ENCODE measurements at places on chromosomes 7 and 10.

- DNase-seq = peak; percentile 62
Measured at GRCh38 chr7:24573554-24574338, 494 bp downstream of the PALS2 start.

DNA sequence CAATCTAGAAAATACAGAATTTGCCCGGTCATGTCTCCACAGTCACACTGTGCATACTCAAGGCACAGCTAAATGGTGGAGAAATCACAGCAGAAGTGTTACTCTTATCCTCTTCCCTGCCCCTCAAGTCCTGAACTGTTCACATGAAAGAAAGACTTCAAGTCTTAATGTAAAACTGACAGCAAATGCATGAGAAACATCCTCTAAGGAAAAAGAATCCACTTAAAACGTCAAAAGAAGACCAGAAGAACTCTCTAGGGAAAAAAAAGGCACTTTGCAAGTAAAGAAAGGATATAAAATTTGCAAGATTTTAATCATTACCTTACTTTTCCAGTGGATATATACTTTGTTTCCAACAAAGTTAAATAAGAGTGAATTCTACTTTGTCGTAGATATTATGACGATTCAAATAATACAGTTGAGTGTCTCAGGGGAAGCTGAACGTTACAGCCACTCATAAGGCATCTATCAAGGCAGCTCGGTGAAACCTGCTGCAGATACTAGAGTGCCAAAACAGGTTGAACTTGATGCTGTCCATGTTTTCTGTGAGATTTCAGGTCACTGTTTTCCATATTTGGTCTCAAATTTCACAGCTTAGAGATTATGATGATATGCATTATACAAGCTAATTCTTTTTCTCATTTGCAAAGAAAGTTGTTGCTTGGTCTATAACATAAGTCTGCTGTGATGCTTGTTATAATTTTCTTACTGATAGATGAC, 155.0 kb downstream of the CTTNBP2 start:
- no peak for DNase-seq

- DNase-seq = no peak
Measured at GRCh38 chr7:38070718-38071117, 107.3 kb upstream of the STARD3NL start.

GRCh38 chr7:36278620-36279172, 111.0 kb upstream of the ANLN start:
- no peak for DNase-seq

DNA sequence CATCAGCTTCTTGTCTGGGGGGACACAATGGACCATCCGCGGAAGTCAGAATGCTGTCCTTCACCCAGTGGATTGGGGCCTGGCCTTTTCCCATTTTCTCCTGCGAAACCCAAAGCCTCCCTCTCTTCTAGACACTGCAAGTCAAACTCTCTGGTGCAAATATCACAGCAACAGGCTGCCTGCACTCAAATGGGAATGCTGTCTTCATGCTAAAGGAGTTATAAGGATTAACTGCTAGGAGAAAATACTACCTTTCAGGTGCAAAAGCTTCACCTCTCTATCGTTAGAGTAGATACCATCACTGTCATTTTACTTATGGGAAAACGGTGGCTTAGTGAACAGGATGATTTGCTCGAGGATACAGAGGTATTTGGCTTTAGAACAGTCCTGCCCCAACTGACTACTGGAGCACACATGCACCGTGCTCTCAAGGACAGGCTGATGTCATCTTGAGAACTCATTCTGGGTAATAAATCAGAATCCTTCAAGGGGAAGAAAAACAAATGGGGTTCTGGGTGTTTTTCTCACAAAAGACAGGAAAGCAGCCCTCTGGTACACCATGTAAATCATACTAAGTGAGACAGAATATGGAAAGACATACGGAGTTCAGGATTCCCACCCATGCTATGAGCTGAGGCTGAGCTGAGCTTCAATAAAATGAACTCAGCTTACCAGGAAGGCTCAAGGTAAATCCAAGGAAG, 100.9 kb downstream of the SAMD9 start:
- no peak for DNase-seq

- DNase-seq = peak; percentile 21
Measured at GRCh38 chr10:102835007-102835482, 2.2 kb downstream of the CYP17A1 start.

- no peak for DNase-seq
Measured at GRCh38 chr10:66777665-66778064, 148.2 kb upstream of the LRRTM3 start.

GRCh38 chr7:135706038-135706742, 21.8 kb downstream of the SLC13A4 start:
- DNase-seq = no peak

GRCh38 chr10:36336315-36336714, 694.2 kb upstream of the FZD8 start:
- DNase-seq = no peak

- no peak for DNase-seq
Measured at GRCh38 chr10:88802523-88803285, at the start of gene LIPM. Gene LIPM, plus strand, starts transcription at chr10:88802730. Its CDS starts 167 bp downstream, at chr10:88802897.

GRCh38 chr10:53808677-53809372, 992.2 kb downstream of the PCDH15 start:
- DNase-seq = no peak

GRCh38 chr7:75639886-75640190, 98.9 kb downstream of the HIP1 start:
- DNase-seq = peak; percentile 8

DNA sequence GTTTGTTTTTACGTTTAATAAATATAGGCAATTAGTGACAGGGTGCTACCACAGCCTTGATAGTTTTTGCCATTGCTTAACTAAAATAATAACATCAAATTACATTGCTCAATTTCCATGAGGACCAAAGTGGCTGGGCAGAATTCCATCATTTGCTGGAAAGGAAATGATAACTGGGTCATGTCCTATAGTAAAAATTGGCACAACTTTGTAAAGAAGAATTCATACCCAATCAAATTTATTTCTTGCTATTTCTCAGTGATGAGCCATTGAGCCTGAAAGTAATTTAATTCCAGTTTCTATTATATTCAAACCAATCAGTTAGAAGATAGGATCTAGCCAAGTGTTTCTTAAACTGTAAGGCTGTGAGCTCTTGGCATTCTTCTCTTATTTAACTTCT, 102.2 kb upstream of the CTTNBP2 start:
- no peak for DNase-seq

GRCh38 chr10:67612577-67613537, 83.1 kb downstream of the CTNNA3 start:
- DNase-seq = no peak

- no peak for DNase-seq
Measured at GRCh38 chr10:133028158-133028557, 59.6 kb upstream of the ADGRA1 start.

- no peak for DNase-seq
Measured at GRCh38 chr7:134444961-134445315, 14.0 kb downstream of the AKR1B1 start.

GRCh38 chr7:99331002-99331401, 5.3 kb downstream of the ARPC1A start:
- DNase-seq = no peak

DNA sequence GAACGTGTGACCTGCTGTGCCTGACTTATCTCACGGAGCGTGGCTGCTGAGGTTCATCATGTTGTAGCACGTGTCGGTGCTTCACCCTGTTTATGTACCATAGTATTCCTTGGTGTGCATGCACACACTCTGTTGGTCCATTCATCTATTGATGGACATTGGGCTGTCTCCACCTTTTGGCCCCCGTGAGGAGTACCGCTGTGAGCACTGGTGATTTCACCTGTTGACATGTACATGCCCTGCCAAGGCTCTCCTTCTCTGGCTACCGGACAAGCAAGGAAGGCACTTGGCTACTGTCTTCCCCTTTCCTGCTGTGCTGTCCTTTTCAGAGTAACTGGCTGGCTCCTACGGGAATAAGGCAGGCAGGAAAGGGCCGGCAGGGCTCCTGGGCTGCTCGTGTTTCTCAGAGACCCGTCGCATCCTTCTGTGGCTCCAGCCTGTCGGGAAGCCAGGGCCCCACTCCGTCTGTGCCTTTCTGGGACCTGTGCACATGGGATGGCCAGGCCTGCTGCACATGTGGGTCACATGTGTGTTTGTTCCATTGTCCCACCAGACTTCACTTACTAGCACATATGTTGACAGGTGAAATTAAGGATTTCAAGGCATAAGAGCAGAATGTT, 17.8 kb upstream of the TBRG4 start:
- DNase-seq = no peak

DNA sequence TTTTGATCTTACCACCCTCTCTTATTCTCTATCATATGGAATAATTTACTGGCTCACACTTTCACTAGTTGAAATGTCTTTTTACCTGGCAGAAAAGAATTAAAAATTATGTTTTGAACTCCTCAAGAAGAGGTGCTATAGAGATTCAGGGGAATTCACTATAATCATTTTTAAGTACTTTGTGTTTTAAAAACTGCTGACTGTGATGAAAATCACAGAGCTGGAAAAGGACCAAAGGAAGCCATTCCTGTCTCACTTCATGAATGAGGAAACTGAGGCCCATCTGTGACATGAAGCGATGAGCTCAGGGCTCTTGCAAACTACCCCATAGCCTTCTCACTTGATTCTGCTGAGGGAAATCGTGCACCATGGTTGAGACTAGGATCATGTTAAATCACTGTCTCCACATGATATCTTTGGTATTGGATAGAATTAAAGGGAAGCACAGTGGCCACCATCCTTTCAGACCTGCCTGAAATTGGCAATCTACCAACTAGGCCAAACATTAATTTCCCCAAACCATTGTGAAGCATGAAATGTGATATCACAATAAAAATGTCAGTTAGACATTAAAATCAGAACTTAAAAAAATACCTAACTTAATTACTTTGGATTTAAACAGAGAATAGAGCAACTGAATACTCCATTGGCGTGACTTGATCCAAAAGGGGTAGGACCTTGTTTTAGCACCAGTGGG, 141.0 kb downstream of the FZD1 start:
- DNase-seq = no peak

- no peak for DNase-seq
Measured at GRCh38 chr10:94002156-94002555, 8.4 kb downstream of the PLCE1 start.

DNA sequence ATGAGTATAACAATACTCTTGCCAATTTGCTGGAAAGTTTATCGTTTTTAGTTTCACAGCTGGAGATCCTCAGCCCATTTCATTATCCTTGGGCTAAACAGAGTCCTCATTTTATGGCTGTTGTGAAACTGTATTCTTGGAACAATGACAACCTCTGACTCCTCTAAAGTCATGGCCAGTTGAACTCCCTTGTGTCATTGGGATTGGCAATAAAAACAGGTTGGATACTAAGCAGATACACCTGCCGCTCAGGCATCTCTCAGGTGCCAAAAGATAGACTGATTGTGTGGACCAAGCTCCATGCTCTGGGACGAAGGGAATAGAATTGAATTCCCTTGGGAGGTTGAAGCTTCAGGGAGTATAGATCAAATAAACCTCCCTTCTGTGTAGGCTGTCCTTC, 182.2 kb downstream of the WDR11 start:
- DNase-seq = no peak

DNA sequence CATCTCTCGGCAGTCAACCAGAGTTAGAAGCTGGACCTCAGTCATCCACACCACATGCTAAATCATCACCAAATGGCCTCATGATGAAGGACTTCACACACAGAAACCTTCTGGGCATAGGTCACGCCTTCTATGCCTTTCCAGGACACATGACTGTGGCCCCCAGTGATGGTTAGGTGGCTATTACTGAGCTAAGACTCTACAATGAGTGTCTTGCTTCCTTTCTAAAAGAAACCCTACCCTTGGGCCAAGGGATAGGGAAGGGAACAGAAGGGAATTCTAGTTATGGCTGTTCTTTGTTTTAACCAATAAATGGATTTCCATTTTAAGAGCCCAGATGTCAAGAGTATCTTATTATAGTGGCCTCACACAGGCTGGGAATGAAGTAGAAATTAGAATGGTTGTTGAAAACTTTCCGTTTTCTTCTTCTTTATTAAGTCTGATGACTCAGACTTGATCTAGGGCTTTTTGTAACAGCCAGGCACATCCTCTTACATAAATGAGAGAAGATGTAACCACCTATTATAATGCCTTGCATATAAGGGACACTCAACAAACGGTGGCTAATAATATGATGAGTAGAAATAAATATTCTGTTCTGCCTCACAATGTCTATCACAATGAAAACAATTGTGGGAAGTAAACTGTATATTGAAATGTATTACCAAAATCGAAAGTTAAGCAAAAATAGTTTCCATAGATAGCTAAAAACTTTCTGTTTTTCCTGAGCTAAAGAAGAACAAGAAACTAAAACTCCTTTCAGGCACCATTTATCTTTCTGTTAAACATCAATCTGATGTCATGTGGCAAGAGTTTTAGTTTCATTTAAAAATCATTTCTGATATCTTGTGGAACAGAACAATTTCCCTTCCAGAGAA, 62.5 kb upstream of the TOMM7 start:
- no peak for DNase-seq

DNA sequence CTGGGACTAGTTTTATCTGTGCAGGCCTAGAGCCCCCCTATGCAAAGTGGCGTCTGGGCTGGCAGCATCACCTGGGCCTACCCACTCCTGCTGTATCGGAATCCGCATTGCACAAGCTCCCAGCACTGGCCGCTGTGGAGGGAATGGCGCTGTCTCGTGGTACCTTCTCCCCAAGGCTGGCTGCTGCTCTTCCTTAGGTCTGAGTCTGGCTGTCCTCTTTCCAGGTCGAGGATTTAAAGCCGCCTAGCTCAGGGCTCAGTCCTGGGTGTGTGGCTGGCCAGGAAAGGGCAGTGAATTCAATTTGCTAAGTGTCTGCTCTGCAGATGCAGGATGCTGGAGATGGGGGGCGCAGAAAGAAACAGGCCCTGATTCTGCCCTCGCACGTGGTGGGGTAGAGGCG, 44.7 kb downstream of the MGMT start:
- DNase-seq = no peak

DNA sequence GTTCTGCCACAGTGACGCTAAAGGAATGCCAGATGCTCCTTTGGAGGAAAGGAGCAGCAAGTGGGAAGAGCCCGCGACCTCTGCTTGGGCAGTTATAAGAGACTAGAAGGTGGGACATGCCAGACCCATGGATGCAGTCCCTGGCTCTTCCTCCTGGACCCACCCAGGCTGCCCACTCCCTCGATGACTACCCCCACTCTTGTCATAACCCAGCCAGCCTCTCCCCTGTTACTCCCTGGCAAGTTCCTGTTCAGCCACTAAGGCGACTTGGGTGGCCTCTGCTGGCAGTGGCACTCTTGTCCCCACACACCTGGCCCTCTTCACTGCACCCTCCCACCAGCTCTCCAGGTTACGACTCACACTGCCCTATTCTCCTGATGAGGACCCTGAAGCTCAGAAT, 33.5 kb downstream of the COL13A1 start:
- DNase-seq = no peak

- DNase-seq = no peak
Measured at GRCh38 chr7:55486991-55487390, 85.3 kb downstream of the VOPP1 start.

- no peak for DNase-seq
Measured at GRCh38 chr7:32535162-32535702, 39.9 kb downstream of the AVL9 start.

DNA sequence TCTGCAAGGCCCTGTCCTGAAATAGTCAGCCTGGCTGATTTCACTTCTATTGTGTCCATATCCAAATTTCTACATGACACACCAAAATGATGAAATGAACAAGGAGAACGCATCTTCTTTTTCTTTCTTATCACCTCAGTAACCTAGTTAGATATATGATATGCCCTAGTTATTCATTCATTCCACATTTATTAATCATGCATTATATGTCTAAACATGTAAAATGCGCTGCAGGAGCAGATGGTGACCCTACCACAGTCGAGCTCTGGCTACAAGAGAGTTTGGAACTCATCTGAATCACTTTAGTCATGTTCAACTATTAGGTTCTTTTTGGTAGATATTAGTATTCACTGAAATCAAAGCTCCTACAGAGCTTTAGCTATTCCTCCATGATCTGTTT, 31.8 kb upstream of the VPS41 start:
- DNase-seq = no peak

Measured in NCI-H774 (cell line).